T-helper 2 cell (primary cell): ENCODE measurements at places on chromosomes 6 and 20.

DNA sequence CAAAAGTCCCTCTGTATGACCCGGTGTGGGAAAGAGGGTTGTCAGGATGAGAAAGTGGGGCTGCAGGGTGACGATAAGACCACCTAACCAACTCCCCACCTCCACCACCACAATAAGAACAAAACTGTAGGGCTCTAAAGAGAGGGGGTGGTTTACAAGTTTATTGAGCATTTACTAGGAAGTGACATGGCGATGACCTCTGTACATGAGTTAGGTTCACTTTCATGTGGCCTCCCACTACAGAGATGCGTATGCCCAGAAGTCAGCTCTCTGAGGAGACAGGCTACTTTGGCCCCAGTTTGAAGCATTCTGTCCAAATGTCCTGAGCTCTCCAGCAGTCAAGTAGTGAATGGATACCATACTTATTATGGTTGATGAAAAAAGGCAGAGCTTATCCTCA, 28.7 kb upstream of the PI16 start:
- no peak for DNase-seq

- DNase-seq = no peak
These were observed 496 bp downstream of the TMEM242 start for GRCh38 chr6:157322792-157323254.

- no peak for DNase-seq
These were observed 133.8 kb upstream of the CCN2 start for GRCh38 chr6:132084811-132085509.

DNA sequence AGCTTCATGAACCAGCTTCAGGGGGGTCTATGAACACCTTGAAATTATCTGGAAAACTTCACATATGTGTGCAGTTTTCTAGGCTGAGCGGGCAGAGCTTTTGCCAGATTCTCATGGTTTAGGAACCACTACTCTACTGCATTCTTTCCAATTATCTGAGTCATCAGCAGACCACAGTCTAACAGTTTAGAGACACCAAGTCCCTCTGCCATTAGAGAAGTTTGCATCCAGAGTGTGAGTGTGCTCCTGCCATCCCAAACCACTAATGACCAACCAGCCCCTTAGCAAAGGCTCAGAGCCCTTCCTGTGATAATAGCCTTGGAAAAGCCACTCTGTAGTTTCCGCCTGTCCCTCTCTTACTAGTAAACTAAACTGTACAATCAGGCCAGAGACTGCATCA, 96.8 kb downstream of the PHACTR1 start:
- DNase-seq = no peak

- no peak for DNase-seq
These were observed 77.8 kb downstream of the COL9A1 start for GRCh38 chr6:70225055-70225454.

DNA sequence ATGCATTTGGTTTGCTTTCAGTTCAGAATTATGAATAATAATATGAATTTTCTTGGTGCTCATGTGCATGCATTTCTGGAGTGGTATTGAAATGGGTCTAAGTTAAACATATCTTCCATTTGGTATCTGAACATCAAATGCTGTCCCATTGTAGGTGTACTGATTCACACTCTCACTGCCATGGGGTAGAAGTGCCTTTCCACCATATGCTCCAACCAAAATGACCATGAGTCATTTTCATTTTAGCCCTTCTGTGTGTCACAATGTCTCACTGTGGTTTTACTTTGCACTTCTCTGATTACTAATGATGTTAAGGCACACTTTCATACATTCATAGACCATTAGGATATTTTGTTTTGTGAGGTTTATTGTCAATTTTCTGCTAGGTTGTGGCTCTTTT, 211.9 kb downstream of the HAO1 start:
- no peak for DNase-seq
